ENCODE measurements at places on chromosomes 6 and 20.
A peak's percentile ranks its signal among the peaks of the same experiment; 100 is the strongest.

DNA sequence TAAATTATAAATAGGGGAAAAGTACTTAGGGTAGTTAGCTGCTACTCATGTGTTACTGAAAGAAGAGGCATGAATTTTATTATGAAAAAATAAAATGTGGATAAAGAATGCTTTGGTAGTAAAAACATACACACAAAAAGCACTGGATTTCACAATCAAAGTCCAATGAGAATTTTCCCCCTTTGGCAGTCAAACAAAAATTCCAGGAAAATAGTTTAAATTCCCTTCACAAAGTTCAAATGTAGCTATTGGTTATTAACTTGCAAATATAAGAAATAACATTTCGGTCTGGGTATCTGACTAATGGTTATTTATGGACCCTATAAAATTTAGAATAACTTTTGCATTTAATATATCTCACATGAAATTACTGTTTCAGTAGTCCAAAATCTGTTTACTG, 210.4 kb downstream of the FOXC1 start:
- DNase-seq, result no peak

- peak; percentile 28 for DNase-seq
These were observed 36.6 kb downstream of the MTRES1 start for GRCh38 chr6:107064579-107065065.

- DNase-seq, result no peak
These were observed 105.5 kb downstream of the DLL1 start for GRCh38 chr6:170185175-170185978.

DNA sequence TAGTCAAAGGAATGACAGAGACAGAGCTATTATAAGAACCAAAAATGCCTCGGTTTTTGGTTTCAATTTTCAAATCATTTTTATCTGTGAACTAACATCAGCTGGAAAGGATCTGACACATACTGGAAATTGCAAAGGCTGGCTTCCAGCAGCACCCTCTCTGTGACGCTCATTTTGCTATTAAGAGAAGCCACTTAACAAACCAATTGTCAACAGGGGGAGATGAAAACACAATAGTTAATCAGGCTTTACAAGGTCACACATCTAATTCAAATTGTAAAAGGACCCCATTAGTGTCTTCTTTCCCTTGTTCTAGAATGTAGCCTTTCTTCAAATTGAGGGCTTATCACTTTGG, 160.5 kb downstream of the TFAP2B start:
- no peak for DNase-seq

DNA sequence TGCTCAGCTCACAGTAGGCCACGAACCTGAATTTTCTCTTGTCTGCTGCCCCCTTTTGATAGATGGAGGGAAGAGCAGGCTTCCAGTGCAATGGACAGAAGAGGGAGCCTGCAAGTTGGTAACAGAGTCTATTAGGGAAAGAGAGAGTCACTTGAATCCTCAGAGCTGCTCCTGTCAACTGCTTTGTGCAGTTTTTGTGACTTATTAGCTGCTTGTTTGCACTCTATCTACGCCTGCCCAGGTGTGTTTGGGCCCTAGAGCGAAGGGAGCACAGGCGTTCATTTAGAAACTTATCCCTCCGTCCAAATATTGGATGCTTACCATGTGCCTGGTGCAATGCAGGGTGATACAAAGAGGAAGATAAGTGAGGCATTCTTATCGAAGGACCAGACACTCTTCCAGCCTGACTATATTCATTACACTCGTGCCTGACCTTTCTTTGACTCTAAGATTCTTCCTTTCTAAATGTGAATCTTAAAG, 11.6 kb upstream of the SLC2A12 start:
- peak; percentile 52 for DNase-seq

All from stimulated activated CD4-positive, alpha-beta T cell treated with anti-CD3 and anti-CD28 coated beads, Interleukin-12 subunit alpha, Interleukin-12 subunit beta, amount 100 ng/mL, for 48 hours (primary cell).